ENCODE measurements at places on chromosomes 1 and 21.
A peak's percentile ranks its signal among the peaks of the same experiment; 100 is the strongest.

DNA sequence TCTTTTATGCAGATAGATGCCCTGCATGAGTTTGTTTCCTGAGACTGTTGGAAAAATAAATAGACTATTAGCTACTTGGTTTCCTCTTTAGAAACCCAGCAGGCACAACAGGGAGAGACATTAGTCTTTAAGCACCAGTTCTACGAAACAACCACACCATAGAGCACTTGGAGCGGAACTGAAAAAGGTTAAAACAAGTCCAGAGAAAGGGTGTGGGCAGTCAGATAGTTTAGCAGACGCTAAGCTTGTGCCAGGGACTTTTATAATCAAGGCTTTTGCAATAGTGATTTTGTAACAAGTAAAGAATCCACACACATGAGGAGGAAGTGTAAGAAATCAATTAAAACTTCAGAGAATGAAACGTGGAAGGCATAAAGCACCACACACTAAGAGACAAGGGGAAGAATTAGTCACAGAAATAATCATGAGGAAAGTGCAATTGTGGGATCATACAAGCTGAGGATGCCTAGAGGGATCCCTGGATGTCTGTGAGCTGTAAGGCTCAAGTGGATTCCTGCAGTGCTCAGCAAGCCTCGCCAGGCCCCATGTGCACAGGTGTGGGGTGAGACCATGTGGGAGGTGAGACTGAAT is 37.8 kb upstream of the TLR5 start:
- no peak for DNase-seq

- no peak for DNase-seq
These were observed 2.4 kb downstream of the FCN3 start for GRCh38 chr1:27372022-27372807.

- DNase-seq, result no peak
These were observed 8.4 kb downstream of the LRRC3 start for GRCh38 chr21:44463724-44464123.

DNA sequence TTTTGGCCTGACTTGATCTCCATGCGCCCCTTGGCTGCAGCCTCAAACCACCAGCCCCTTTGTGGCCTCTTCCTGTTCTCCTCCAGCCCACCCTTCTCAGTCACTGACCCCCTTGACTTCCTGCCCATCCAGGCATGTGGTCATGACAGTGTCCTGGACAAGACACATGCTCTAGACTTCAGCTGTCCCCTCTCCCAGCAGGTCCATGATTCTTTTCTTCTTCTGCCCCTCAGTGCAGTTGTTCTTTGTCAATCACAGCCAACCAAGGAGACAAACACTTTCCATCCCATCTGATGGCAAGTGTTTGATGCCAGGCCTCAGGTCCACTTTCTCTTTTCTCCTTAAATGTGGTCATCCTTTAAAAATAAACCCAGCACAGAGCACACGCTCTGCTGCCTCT is 49.7 kb downstream of the SYT6 start:
- DNase-seq, result no peak

GRCh38 chr21:33481314-33481943 is 1.7 kb upstream of the TMEM50B start:
- no peak for DNase-seq

DNA sequence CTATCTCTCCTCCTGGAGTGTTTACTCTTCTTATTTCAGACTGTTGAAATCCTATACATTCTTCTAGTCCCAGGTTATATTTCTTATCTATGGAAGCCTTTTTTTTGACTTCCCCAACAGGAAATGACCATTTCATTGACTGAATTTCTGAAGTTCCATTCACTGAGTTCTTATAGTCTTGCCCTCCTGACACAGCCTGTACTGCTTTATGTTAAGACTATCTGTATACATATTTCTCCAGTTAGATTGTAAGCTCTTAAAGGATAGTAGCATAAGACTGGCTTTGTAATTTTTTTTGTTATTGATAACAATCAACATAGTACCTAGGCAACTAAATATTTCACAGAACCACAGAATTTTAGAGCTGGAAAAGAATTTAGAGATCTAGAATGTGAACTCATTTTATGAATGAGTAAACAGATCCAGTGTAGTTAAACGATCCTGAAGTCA is 14.9 kb upstream of the MACF1 start:
- DNase-seq, result no peak

GRCh38 chr1:5985250-5985649 is 7.0 kb downstream of the NPHP4 start:
- no peak for DNase-seq

DNA sequence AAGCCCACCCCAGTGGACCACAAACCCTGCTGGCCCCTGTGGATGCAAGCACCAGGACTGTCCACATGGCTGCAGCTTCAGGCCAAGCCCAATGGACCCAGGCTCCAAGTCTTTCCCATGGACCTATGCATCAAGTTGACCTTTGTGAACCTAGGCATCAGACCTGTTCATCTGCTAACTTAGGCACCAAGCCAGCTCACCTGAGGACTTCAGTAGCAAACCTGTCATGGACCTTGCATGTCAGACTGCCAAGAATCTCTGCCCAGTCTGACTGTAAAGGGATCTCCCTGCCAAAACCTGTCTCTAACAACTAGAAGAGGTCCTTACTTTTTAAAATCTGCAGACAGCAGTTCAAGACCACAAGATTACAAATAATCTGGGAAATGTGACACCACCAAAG is 37.8 kb downstream of the FMO3 start:
- DNase-seq, result no peak

DNA sequence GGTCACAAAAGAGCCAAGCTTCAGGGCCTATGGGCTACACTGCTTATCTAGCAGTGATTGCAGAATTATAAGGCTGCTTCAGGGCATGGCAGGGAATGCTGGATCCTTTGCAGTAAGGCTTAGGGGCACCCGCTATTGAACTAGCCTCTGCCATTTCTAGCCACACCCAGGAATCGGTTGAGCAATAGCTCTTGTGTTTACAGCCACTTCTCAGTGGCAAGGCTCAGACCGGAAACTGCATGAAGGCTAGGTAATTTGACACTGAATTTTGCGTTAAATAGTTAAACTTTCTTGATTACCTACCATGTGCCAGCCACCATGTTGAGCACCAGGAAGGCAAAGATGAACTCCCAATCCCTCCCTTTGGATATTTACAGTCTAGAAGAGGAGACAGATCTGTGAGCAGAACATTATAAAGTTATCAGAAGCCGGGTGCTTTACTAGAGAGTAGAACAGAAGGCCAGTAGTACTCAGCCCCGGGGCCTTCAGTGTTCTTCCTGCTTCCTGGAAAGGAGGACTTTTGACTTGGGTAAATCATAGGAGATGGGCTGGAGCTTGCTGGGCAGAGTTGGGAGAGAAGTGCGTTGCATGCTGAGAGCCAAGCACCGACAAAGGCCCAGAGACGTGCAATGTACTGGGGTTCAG is 98.6 kb upstream of the LPGAT1 start:
- DNase-seq, result no peak

GRCh38 chr1:26049531-26050247 is 3.8 kb upstream of the SLC30A2 start:
- DNase-seq, result no peak

- no peak for DNase-seq
These were observed 178.4 kb upstream of the EDN2 start for GRCh38 chr1:41662765-41663437.

DNA sequence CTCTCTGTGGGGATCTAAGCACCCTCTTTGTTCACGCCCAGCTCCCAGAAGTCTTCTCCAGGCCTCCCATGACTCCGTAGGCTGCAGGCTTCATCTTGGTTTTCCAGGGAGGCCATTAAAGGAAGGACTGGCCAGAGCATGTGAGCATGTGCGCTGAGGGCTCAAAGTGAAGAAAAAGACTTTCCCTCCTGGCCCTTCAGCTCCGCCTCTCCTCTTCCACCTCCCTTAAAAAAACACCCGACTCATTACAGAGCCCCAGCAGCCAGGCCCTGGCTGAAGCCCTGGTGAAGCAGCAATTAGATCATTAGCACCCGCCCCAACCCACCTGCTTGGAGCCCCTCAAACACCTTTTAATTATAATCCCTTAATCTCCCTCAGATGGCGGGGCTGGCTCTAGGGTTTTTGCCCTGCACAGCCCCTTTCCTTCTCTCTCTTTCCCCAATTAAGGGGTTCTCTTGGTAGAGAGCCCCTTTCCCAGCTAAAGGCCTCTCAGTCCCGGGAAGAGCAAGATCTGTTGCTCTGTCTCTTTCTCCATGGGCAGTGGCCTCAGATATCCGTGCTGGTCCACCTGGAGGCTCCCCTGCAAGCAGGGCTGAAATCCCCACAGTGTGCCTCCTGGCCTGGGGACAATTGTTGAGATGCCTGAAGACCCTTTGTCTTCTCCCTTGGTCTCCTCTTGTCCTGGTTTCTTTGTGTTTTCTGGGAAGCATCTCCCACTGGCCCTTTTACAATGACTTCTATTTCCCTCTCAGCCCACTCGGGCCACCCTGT is 30.5 kb downstream of the RHBG start:
- no peak for DNase-seq

GRCh38 chr1:87867626-87868025 is 538.9 kb downstream of the LMO4 start:
- no peak for DNase-seq

DNA sequence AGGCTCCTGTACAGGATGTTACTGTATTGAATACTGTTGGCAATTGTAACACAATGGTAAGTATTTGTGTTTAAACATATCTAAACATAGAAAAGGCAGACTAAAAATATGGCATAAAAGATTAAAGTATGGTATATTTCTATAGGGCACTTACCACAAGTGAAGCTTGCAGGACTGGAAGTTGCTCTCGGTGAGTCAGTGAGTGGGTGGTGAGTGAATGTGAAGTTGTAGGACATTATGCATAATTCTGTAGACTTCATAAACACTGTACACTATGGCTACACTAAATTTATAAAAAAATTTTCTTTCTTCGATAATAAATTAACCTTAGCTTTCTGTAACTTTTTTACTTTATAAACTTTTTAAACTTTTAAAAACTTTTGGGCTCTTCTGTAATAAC is 13.7 kb upstream of the TRIM62 start:
- DNase-seq, result no peak

DNA sequence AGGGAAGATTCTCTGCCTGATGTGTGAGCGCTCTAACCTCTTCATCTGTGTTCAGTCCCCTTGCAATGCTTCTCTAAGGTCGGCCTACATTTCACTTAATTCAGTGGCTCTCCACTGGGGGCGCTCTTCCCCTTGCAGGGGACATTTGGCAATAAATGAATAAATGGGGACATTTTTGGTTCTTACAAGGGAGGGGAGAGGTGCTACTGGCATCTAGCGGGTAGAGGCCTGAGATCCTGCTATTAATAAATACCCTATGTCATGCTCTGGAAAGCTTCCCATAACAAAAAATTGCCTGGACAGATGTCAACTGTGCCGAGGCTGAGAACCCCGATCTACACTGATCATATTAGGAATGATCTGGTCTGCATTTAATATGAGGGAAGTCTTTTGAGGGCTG is 25.9 kb upstream of the DNAJC11 start:
- DNase-seq, result peak; percentile 44

GRCh38 chr1:110505596-110505995 is 13.4 kb downstream of the KCNA10 start:
- no peak for DNase-seq

GRCh38 chr1:247542811-247543210 is 6.1 kb upstream of the GCSAML start:
- DNase-seq, result no peak

DNA sequence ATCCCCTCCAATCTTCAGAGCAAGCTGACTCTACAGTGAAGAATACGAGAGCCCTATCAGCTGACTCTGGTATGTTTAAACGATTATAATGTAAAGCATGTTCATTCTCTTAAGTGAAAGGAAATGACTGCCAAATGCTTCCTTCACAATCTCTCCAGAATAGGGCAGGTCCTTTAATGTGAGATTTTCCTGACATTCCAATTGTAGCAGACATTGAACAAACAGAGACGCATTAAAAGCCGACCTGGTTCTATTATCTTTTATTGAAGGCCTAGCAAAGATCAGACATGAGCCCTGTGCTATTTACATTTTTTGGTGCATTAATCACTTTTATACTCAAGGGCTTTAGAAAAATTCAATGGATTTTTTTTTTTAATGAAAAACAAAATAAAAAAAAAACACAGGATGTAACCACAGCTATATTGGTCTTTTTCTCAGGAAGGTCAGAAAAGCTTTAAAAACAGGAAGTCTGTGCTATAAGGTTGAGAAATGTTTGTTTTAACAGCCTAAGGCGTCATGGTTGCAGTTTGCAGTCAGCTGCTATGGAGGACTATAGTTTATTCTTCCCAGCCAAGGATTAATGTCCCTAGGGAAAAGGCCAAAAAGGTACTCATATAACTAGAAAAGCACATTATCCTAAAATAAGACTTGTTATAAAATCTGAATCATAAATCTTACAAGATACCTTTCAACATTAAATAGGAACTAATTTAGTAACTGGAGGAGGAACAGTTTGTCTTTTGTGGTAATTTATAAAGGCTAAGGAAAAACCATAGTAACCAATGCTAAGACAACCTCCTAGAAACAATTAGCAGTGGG is 104.8 kb downstream of the RERE start:
- DNase-seq, result no peak

GRCh38 chr1:1307261-1307922 is 338 bp downstream of the ACAP3 start:
- DNase-seq, result no peak

- no peak for DNase-seq
These were observed 43.6 kb upstream of the RCOR3 start for GRCh38 chr1:211215577-211215976.

GRCh38 chr21:45507523-45507875 is 34.7 kb downstream of the SLC19A1 start:
- no peak for DNase-seq

- DNase-seq, result no peak
These were observed 1138.0 kb upstream of the TMPRSS15 start for GRCh38 chr21:19541602-19542001.

DNA sequence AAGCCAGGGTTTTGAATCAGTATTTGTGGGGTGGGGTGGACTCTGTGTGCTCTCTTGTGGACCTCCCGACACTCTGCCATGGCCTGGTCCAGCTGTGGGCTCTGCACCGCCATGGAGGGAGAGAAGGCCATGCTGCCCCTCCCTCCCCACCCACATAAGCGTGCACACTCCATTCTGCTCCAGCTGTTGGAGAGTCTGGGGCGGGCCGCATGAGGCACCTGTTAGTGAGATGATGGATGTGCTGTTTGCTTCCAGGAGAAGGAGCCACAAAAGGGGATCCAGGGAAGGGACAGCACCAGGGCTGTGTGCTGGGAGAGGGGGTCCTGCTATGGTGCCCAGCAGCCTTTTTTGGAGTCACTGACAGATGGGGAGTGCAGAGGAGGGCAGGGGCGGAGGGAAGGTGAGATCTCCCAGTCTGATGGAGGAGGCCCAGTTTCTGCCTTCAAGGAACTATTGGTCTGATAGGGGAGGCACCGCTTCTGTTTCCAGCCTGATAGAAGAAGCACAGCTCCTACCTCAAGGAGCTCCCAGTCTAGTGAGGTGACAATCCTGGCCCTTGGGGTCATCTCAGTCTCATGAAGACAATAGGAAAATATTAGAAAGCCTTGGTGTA is 101.5 kb downstream of the ACTL8 start:
- no peak for DNase-seq

- DNase-seq, result no peak
These were observed 111.9 kb downstream of the DENND1B start for GRCh38 chr1:197663162-197663953.
